Endothelial cell of coronary artery (primary cell): ENCODE measurements at places on chromosomes 16 and 17. TPM values are rescaled to one million over a fixed set of nuclear protein-coding genes. Genes with fewer than 3 reads are reported as not detected.

The TACO1 gene
- 16.4 and 18.2 TPM in 2 replicates for total RNA-seq

The SLC5A11 gene
- total RNA-seq = 0.27 TPM in 1 of 2 replicates, not detected in the other

The ABCA9 gene
- total RNA-seq = 2.4 and 4.4 TPM in 2 replicates

The NPIPA8 gene
- total RNA-seq = 0.47 TPM in 1 of 2 replicates, not detected in the other

The SYT17 gene
- 0.38 and 0.72 TPM in 2 replicates for total RNA-seq

The SOCS7 gene
- total RNA-seq = 5.8 and 7.4 TPM in 2 replicates

The OTOP3 gene
- total RNA-seq = not detected in 2 replicates

The LHX1 gene
- total RNA-seq = not detected in 2 replicates

The LRRC37A gene
- 1.1 and 1.8 TPM in 2 replicates for total RNA-seq
